Neural crest cell (in vitro differentiated cells): ENCODE measurements at places on chromosomes 1 and 21. TPM values are rescaled to one million over a fixed set of nuclear protein-coding genes. Genes with fewer than 3 reads are reported as not detected.

The TPTE gene
- not detected in 2 replicates for total RNA-seq

The MMEL1 gene
- 0.51 and 0.84 TPM in 2 replicates for total RNA-seq

The KIF21B gene
- total RNA-seq, result 28.1 and 28.9 TPM in 2 replicates

The OR6P1 gene
- not detected in 2 replicates for total RNA-seq

The RHEX gene
- 0.48 and 0.93 TPM in 2 replicates for total RNA-seq

The LMX1A gene
- not detected in 2 replicates for total RNA-seq
